A549 (cell line): ENCODE measurements at places on chromosomes 6 and 20. TPM values are rescaled to one million over a fixed set of nuclear protein-coding genes. Genes with fewer than 3 reads are reported as not detected.

GRCh38 chr6:47009583-47009982 is 32.5 kb downstream of the ADGRF1 start:
- no peak for DNase-seq

DNA sequence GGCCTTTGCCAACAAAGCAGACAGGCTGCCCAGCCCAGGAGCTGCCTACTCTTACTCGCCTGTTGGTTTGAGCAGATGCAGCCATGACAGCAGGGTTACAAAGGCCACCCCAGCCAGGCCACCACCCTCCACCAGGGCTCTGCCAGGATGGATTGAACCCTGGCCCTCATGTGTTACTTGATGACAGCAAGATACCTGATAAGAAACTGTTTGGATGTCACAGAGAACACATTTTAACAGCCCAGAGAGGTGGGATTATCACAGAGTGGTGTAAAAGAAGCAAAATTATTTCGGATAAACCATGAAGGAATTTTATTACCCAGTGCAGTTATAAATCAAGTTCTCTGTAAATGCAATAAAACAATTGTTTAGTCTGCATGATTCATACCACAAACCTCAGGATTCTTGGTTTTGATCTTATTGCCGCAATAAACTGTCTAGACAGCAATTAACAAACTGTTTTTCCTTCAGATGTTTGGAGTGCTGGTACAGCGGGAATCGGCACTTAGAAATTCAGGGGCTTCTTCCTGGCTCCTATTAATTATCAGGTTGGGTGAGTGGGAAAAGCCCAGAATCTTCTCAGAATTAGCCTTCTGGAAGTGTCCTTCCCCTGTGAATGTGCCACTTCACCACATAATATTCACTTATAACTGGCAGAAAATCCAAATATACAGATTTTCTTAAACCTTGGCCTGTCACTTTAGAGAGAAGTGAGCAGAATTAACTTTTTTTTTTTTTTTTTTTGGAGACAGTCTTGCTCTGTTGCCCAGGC is 58.0 kb upstream of the SALL4 start:
- DNase-seq: no peak

DNA sequence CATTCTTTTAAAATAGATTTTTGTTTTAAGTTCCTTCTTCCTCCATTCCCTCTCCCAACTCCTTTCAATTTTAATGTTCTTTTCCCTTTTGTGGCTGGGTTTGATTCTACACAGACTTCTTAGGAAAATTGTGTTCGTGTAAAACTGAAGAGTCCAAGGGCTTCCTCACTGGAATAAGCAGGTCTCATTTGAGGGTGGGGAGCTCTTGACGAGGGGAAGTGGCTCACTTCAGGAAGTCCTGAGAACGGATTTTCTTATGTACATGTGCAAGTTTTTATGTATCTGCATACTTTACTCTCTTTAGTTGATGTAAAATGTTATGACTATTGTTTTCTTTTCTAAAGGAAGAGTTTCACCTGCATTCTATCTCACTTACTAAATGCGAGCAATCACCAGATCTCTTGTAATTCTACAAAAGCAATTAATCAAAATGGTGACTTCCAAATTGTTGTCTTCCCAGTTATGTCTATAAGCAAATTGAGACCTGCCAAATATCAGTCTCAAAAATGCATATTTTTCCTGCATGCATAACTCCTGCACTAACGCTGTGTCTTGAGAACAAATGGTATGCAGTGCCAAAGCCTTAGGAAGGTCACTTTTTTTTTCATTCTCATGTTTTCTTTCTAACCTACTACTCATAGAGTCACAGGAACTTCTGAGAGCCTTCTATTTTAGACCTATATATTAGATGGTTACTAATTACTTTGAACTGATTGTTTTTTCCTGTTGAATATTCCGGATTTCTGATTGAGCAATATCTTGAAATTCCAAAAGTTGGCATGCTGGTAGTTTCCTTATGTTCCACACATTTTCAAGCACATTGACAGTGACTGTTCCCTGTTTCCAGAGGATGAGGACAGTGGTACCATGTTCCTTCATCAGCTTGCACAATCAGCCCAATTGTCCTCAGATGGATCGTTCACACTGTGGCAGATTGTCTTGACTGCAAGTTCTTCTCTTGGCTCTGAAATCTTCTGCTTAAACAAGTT is 251.9 kb upstream of the PRDM1 start:
- no peak for DNase-seq

FOXF2 gene
- 12.3 to 12.4 TPM (median 12.3 TPM) in 3 replicates for polyA plus RNA-seq

SEMG1 gene
- polyA plus RNA-seq: not detected in 3 replicates
